ENCODE measurements at places on chromosomes 12 and 14.

DNA sequence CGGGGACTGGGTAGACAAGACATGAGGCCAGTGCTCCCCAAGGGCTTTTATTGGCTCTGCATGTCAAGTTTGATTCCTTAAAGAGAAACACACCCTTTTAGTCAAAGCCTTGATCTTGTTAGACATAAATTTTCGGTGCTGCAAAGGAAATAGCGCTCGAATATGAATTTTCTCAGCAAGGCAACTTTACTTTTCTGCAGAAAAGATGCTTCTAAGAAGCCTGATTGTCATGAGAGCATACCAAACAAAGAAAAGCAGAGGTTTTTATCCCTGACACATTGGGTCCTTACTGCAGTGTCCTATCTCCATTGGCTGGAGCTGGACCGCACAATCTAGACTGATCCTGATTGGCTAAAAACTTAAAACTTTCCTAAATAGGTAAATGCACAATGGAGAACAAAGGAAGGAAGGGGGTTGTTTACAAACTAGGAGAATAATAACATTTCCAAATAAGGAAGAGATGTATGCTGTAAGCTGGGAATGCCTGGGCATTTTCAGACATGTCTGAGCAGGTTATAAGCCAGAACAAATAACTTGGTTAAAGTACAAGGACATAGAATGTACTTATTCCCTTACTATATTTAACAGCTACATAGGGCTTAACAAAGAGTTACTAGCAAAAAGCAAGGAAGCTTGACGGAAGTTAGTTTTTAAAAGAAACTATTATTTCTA, 17.2 kb downstream of the TXNRD1 start:
- no peak for DNase-seq

GRCh38 chr14:99271951-99272631, at the start of gene BCL11B:
BCL11B (minus strand) TSS chr14:99272197; CDS start chr14:99271218, 979 bp downstream.
- DNase-seq = peak; percentile 93

GRCh38 chr12:110920324-110920910, at the start of gene MYL2:
MYL2 (minus strand) TSS chr12:110920579; CDS start chr12:110920529, 50 bp downstream.
- DNase-seq = no peak

DNA sequence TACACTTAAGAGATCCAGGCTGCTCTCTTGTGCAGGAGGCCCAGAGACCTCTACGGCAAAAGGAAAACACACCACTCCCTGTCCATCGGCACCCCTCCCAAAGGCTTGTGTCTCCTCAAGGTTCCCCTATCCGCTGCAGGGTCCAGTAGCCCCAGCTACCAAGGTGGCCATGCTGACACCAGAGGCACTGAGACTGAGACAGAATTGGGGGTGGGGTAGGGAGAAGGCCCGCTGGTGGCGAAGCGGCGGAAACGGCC, 590 bp downstream of the DDIT3 start:
- DNase-seq = peak; percentile 24

DNA sequence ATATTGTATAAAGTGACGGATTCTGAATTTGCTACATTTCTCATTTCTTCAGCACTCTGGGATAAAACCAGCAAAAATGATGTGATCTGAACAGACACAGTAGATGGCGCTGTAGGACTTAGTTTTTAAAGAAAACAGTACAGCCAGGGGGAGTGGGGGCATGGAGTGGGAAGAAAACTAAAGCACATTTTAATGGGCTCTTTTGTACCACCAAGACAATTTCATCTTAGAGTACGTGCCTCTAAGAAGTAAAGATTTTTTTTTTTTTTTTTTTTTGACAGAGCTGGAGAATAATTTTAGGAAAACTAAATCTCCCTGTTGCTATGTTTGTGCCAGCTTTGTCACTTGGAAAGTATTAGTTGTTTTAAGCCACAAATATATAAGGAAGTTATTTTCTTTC, 124.4 kb downstream of the RAD51B start:
- DNase-seq = peak; percentile 55
